Fibroblast of skin of left quadriceps (primary cell): ENCODE measurements at places on chromosomes 3 and 15.

- DNase-seq, result no peak
These were observed 235.2 kb downstream of the TLE3 start for GRCh38 chr15:69862540-69862939.

DNA sequence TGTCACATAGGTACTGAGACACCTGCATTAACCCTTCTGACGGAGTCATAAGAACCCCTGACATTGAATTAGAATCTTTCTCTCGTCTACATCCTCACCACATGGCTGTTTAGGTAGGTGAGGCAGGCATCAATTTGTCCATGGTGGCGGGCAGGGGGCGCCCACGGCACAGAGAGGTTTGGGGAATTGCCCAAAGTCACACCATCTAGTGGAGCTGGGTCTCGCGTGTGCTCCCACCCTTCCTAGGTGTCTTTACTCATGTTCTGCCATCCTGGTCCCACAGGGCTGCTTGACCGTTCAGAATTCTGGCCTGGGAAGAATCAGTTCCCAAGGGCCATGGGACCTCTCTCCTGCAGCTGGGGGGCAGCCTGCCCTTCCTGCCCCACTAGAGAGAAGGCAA is 14.7 kb upstream of the DLL4 start:
- no peak for DNase-seq

- no peak for DNase-seq
These were observed 75.1 kb upstream of the TBC1D5 start for GRCh38 chr3:17817545-17817944.

- no peak for DNase-seq
These were observed 38.4 kb upstream of the UBE2E2 start for GRCh38 chr3:23164746-23165145.

- DNase-seq, result no peak
These were observed 5.1 kb downstream of the POLG start for GRCh38 chr15:89329329-89330084.

- no peak for DNase-seq
These were observed 97.9 kb downstream of the NAALADL2 start for GRCh38 chr3:174957081-174957480.

- DNase-seq, result no peak
These were observed 56.0 kb upstream of the CHRNA7 start for GRCh38 chr15:31974154-31974794.
